ENCODE measurements at places on chromosomes 2 and 18.
A peak's percentile ranks its signal among the peaks of the same experiment; 100 is the strongest.

GRCh38 chr2:105777031-105777482 lies 32.3 kb downstream of the NCK2 start:
- H3K27me3 ChIP-seq: no peaks in the 10 kb centered on the region
- H3K27ac ChIP-seq: peak overlapping the region; percentile 97
- no peak for DNase-seq
- peak overlapping the region; percentile 78 for H3K4me3 ChIP-seq

- H3K27me3 ChIP-seq: peaks cover 40% of the 10 kb centered on the region
- no peaks in the 10 kb centered on the region for H3K4me1 ChIP-seq
- no peak overlapping the region for H3K4me3 ChIP-seq
- no peak overlapping the region for H3K27ac ChIP-seq
- H3K36me3 ChIP-seq: no peaks in the 10 kb centered on the region
- no peak for DNase-seq
Measured at GRCh38 chr18:11672846-11673454, 16.1 kb upstream of the GNAL start.

DNA sequence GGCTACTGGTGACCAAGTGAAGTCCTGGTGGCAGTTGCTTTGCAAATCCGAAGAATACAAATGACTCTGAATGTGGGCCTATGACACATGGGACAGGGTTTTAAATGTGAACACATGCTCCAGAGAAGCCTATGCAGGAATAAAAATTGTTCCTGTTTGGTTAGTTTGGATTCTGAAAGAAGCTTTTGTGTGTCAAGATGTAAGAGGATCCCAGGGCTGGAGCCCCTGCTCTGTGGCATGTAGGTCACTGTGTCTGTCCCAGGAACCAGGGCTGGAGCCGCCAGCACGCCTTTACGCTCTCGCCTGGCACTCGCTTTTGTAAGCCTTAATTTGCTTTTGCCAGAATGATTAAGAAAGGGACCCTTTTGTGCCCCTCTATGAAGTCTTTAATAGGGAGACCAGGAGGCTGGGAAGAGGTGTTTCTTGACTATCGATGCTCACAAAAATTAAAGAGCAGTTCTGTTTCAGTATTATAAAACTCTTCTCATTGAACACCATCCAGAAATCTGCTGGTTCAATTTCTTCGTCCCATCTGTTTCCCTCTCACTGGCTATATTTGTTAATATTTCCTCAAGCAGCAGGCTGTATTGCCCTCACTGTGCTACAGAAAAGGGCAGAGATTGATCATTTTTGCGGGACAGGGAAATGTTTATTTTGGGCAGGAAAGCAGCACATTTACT lies 532.7 kb upstream of the POU3F3 start:
- no peak overlapping the region for H3K27ac ChIP-seq
- no peaks in the 10 kb centered on the region for H3K27me3 ChIP-seq
- DNase-seq: no peak
- H3K4me1 ChIP-seq: no peaks in the 10 kb centered on the region
- H3K36me3 ChIP-seq: no peaks in the 10 kb centered on the region

DNA sequence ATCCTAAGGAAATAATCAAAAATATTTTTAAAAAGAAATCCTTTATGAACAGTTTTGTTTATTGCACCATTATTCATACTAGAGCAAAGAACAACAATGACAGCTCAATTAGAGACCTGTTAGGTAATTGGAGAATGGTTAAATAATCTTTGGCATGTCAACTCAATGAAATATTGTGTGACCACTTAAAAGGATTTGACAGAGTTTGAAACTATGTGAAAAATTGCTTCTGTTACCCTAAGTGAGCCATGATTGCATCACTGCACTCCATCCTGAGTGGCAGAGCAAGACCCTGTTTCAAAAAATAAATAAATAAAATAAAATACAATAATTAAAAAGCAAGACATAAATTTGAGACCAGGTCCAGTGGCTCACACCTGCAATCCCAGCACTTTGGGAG lies 66.1 kb upstream of the ATP8B1 start:
- no peak overlapping the region for H3K27ac ChIP-seq
- no peaks in the 10 kb centered on the region for H3K36me3 ChIP-seq
- H3K4me3 ChIP-seq: no peak overlapping the region
- H3K4me1 ChIP-seq: no peaks in the 10 kb centered on the region
- DNase-seq: no peak
- H3K27me3 ChIP-seq: peaks cover 11% of the 10 kb centered on the region

DNA sequence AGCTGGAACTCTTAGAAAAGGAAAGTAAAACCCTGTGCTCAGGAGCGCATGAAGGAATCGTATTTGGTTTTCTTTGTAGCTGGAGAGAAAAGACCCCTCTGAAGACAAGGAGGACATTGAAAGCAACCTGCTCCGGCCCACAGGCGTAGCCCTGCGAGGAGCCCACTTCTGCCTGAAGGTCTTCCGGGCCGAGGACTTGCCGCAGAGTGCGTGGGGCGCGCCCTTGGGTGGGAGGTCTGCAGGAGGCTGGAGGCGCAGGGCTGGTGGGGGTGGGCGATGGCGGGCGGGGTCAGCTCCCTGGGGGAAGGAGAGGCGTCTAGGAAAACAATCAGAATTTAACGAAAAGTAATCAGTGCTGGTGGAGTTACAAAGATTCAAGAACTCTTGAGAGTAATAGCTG lies 72.8 kb downstream of the DYSF start:
- H3K27ac ChIP-seq: no peak overlapping the region
- H3K4me1 ChIP-seq: no peaks in the 10 kb centered on the region
- no peaks in the 10 kb centered on the region for H3K36me3 ChIP-seq
- no peak for DNase-seq
- H3K4me3 ChIP-seq: no peak overlapping the region
- peaks cover 58% of the 10 kb centered on the region for H3K27me3 ChIP-seq

- H3K27me3 ChIP-seq: no peaks in the 10 kb centered on the region
- H3K4me1 ChIP-seq: no peaks in the 10 kb centered on the region
- no peak for DNase-seq
- H3K36me3 ChIP-seq: no peaks in the 10 kb centered on the region
- no peak overlapping the region for H3K27ac ChIP-seq
- H3K4me3 ChIP-seq: no peak overlapping the region
Measured at GRCh38 chr18:10690366-10690765, 164.5 kb downstream of the NAPG start.

GRCh38 chr2:197992482-197993133 lies 188.2 kb downstream of the PLCL1 start:
- DNase-seq: no peak
- H3K27ac ChIP-seq: no peak overlapping the region
- H3K4me3 ChIP-seq: no peak overlapping the region
- H3K36me3 ChIP-seq: no peaks in the 10 kb centered on the region

- peaks cover 37% of the 10 kb centered on the region for H3K27me3 ChIP-seq
- H3K4me1 ChIP-seq: no peaks in the 10 kb centered on the region
- no peak overlapping the region for H3K27ac ChIP-seq
- H3K4me3 ChIP-seq: no peak overlapping the region
- H3K36me3 ChIP-seq: peaks cover 2% of the 10 kb centered on the region
Measured at GRCh38 chr18:22189449-22190166, 20.2 kb downstream of the GATA6 start.

DNA sequence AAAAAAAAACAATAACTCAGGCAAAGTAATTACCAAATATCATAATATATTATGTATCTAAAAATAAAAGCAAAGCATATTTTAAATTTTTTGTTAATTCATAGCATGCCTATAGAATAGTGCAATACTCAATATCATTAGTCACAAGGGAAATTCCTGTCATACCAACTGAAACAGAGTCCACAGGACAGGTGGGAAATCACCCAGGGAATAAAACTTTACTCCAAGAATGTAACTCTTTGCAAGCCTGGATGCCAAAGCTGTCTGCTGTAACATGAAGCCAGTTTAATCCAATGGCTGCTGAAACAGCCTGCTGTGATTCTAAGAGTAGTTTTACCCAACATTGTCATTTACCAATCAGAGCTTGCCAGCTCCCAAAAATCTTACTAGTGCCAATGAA lies 40.0 kb upstream of the SULT1C3 start:
- H3K27ac ChIP-seq: no peak overlapping the region
- H3K4me1 ChIP-seq: no peaks in the 10 kb centered on the region

DNA sequence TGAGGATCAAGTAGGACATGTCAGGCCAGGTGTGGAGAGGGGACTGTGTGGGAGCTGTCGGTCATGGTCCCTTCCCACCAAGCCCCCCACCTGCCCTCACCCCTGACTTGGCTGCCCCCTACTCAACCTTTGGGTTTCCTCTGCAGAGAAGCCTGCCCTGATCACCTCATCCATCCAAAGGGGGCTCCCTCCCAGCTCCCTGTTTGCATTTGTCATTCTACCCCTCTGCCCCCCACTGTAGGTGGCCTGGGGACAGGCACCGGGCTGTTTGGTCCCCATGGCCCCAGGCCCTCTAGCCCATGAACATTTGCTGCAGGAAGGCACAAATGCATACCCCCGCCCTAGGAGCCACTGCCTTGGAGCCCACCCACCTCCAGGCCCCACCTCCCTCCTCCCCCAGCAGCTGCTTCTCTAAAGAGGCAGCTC lies 115.0 kb downstream of the SMAD7 start:
- no peaks in the 10 kb centered on the region for H3K27me3 ChIP-seq
- peaks cover 91% of the 10 kb centered on the region for H3K4me1 ChIP-seq
- no peak for DNase-seq
- H3K4me3 ChIP-seq: peak overlapping the region; percentile 95
- H3K36me3 ChIP-seq: peaks cover 37% of the 10 kb centered on the region

DNA sequence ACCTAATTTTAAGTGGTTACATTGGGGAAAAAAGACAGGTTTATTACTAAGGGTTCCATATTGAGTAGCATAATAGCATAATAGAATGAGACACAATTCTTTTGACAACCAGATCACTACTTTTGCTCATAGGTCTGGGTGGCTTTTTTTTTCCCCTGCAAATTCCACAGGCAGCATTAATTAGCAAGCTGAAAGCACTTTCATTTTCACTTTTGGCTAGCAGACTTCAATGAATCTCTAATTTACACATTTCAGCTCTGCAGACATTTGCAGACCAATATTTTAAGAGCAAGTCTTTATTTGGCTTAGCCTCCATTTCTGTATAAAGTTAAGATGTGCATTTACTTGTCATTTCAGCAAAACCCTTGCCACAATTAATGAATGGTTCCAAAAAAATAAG lies 185.5 kb downstream of the NOL4 start:
- no peaks in the 10 kb centered on the region for H3K27me3 ChIP-seq
- peaks cover 4% of the 10 kb centered on the region for H3K4me1 ChIP-seq
- no peak overlapping the region for H3K4me3 ChIP-seq
- DNase-seq: no peak
- H3K36me3 ChIP-seq: no peaks in the 10 kb centered on the region

DNA sequence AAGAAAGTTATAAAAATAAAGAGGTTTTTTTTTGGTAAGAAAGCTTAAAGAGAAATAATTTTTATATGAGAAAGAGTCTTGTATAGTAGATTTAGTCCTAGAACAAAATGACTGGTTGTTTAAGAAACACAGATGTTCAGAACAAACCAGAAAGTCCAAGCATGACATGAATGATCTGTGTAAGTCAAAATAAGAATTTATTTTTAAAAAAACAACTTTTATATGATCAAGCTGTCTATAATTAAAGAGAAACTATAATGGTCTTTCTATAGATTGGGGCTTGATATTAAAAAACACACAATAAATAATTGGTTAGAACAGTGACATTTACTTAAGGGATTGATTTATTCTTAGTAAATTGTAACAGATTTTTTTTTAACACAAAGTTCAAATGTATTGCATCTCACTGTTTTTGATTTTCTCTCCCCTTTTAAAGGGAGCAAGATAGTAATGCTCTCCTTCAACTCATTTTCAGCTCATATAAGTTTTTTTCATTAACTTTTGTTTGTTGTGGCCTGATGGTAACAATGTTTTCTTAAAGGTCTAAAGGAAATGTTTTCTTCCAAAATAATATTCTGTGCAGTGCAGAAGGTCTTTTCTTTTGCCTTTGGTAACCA lies 1256.8 kb downstream of the LRP1B start:
- no peak for DNase-seq
- no peaks in the 10 kb centered on the region for H3K36me3 ChIP-seq
- no peaks in the 10 kb centered on the region for H3K4me1 ChIP-seq
- H3K4me3 ChIP-seq: no peak overlapping the region
- H3K27ac ChIP-seq: no peak overlapping the region

- H3K27me3 ChIP-seq: no peaks in the 10 kb centered on the region
- H3K27ac ChIP-seq: no peak overlapping the region
- H3K4me1 ChIP-seq: no peaks in the 10 kb centered on the region
- no peaks in the 10 kb centered on the region for H3K36me3 ChIP-seq
- no peak overlapping the region for H3K4me3 ChIP-seq
Measured at GRCh38 chr18:76715012-76715610, 107.2 kb upstream of the ZNF236 start.

GRCh38 chr2:12587729-12588522 lies 128.8 kb upstream of the TRIB2 start:
- peaks cover 3% of the 10 kb centered on the region for H3K36me3 ChIP-seq
- DNase-seq: no peak
- H3K4me3 ChIP-seq: no peak overlapping the region
- peaks cover 15% of the 10 kb centered on the region for H3K4me1 ChIP-seq
- peak overlapping the region; percentile 57 for H3K27ac ChIP-seq

DNA sequence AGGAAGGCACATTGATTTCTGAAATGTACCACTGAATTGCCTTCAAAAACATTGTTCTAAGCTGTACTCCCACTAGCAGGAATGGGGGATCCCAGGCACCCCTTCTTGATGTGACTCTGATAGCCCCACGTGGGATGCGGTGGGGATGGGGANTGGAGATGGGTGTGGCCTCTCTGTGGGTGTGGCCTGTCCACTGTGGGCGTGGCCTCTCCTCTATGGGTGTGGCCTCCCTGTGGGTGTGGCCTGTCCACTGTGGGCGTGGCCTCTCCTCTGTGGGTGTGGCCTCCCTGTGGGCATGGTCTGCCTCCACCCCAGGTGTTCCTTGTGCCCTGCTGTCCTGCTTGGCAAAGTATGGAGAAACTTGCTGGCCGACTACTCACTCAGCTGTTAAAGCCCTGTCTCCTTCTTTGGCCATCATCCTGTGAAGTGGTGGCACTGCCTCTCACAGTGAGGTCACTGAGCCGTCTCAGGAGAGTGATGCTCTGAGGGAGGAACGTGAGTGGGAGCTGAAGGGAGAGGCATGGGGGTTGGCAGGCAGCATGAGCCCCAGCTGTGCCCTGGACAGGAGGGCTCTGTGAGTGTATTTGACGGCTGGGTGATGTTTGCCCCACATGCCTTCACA lies 6.7 kb upstream of the PARD6G start:
- no peaks in the 10 kb centered on the region for H3K36me3 ChIP-seq
- peak; percentile 16 for DNase-seq
- H3K27ac ChIP-seq: no peak overlapping the region
- no peaks in the 10 kb centered on the region for H3K4me1 ChIP-seq

- no peak overlapping the region for H3K4me3 ChIP-seq
- no peaks in the 10 kb centered on the region for H3K36me3 ChIP-seq
- no peak overlapping the region for H3K27ac ChIP-seq
- H3K27me3 ChIP-seq: no peaks in the 10 kb centered on the region
Measured at GRCh38 chr2:73911548-73912208, 15.0 kb upstream of the DGUOK start.

GRCh38 chr2:168443818-168444217 lies 12.3 kb upstream of the CERS6 start:
- H3K27ac ChIP-seq: no peak overlapping the region
- H3K4me1 ChIP-seq: no peaks in the 10 kb centered on the region
- H3K27me3 ChIP-seq: peaks cover 11% of the 10 kb centered on the region
- H3K36me3 ChIP-seq: no peaks in the 10 kb centered on the region
- no peak for DNase-seq

GRCh38 chr18:13587477-13587876 lies 138.9 kb downstream of the FAM210A start:
- no peaks in the 10 kb centered on the region for H3K27me3 ChIP-seq
- H3K36me3 ChIP-seq: no peaks in the 10 kb centered on the region
- H3K4me1 ChIP-seq: peaks cover 16% of the 10 kb centered on the region
- DNase-seq: no peak
- H3K4me3 ChIP-seq: no peak overlapping the region

- DNase-seq: no peak
- H3K36me3 ChIP-seq: no peaks in the 10 kb centered on the region
- no peak overlapping the region for H3K4me3 ChIP-seq
- no peaks in the 10 kb centered on the region for H3K27me3 ChIP-seq
- H3K27ac ChIP-seq: no peak overlapping the region
Measured at GRCh38 chr2:97868986-97869721, 126.6 kb downstream of the TMEM131 start.
